Ammon's horn (tissue), 1 donor: ENCODE measurements at places on chromosomes 12 and 14.

- DNase-seq = peak; percentile 54
Observed at GRCh38 chr14:30610787-30611343, 11.3 kb upstream of the SCFD1 start.

DNA sequence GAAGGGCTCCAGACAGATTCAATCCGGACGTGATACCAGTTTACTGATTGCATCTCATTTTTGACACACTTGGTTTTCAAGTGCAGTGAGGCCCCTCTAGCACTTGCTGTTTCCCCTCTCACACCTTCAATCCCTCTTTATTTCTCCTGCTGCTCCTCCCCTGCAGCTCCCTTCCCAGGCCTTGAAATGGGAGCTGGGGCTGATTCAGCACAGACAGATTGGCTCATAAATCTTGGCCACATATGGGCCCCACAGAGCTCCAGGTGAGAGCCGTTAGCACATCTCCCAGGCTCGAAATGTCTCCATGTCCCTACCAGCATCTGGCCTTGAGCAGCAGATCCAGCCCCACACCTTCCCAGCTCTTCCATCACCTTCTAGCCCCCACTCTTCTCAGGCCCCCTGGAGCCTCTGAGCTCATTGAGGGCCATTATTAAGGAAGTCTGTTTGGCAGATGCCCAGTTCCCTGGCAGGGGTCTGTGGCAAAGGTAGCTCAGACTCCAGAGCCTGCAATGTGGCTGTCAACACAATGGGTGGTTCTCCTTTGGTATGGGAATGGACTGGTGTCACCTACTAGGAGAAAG is 220.3 kb upstream of the FKBP4 start:
- no peak for DNase-seq

DNA sequence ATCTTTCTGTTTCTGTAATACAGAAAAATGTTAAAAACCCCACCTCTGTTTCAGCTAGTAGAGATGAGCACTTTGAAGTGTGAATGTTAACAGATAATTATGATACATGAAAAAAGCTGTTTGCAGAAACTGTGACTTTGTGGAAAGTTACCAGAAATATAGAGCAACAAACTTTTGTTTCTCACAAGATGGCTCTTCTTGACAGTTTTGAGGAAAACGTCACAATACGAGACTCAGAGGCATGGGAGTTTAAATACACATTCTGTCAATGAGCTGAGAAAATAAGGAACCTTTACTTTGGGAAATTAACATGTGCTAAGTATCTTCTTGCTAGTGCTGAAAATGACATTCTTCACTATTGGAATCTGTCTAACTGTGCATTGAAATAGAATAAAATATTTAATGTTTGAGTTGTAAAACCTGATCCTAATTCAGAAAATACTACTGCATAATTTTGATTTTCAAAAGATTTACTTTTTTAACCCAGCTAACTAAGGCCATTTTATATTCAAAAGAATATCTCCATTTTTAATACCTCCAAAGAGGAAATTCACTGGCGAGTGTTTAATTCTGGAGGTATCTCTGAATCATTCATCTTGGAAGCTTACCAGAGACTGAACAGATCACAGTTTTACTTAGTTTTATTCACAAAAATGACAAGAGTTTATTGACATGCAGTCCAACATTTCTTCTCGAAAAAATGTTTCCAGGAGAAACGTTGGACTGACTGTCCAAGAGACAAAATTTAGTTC is 308.9 kb upstream of the LRFN5 start:
- no peak for DNase-seq

DNA sequence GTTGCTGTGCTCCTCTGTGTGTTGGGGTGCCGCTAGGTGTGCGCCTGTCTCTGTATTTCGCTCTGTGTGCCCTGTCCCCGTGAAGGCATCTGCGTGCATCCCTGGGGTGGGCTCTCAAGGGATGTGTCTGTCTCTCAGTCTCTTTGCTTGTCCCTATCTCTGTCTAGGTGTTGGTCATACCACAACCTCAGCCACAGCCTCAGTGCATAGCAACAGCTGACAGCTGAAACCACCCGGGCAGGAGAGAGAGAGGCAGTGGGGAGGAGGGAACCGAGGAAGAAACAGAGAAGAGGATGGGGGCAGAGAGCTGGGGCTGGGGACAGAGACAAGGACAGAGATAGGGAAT is 953 bp upstream of the NXPH4 start:
- no peak for DNase-seq

DNA sequence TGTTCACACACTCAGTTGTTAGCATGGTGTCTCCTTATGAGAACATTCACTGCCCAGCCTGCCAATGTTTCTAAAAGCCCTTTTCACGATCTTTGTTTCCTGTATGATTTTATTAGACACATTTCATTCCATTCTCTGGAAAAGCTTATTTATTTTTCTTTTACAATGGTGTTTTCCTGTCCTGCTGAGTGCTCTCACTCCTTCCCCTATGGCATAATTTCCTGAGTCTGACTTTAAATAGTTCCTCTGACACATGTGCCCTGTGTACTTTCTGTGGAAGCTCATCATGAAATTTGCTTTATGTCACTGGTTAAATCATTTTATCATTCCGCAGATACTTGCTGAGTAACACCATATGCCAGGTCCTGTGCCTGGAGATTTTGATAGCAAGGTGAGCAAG is 612.0 kb downstream of the FLRT2 start:
- DNase-seq = no peak

DNA sequence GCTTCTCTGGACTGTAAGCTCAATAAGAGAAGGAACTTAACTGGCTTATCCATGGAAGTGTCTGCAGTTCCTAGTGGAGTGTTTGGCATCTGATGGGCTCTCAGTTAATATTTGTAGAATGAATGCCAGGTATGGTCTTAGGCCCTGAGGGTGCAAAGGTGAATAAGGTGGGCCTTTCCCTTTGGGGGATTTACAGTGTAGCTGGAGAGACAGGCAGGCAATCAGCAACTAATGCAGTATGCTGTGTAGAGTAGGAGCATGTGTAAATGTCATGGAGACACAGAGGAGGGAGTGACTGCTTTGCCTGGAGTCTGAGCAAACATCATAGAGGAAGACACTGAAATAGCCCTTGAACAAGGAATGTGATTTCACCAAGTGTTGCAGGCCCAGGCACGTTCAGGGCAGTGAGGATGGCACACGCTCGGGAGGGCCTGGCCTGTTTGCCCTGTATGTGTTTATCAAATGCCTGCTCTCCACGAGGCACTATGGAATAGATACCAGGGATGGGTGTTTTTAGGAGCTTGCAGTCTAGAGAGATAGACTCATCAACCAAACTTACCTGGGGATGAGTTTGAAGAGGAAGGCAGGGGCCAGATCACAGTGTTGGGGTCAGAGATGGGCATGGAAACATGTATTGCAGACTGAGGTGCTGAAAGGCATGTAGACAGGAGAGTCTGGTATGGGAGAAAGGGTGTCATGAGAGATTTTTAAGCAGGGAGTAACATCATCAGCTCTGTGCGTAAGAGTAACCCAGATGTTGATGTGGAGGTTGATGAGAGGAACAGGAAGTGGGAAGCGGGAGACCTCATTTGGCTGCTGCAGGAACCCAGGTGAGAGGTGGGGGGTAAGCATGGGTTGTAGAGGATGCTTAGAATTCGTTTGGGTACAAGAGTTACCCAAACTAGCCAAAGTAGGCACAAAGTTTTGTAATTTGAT is 54.1 kb downstream of the PLXNC1 start:
- no peak for DNase-seq

GRCh38 chr14:75370416-75371205 is 57.2 kb upstream of the JDP2 start:
- no peak for DNase-seq

DNA sequence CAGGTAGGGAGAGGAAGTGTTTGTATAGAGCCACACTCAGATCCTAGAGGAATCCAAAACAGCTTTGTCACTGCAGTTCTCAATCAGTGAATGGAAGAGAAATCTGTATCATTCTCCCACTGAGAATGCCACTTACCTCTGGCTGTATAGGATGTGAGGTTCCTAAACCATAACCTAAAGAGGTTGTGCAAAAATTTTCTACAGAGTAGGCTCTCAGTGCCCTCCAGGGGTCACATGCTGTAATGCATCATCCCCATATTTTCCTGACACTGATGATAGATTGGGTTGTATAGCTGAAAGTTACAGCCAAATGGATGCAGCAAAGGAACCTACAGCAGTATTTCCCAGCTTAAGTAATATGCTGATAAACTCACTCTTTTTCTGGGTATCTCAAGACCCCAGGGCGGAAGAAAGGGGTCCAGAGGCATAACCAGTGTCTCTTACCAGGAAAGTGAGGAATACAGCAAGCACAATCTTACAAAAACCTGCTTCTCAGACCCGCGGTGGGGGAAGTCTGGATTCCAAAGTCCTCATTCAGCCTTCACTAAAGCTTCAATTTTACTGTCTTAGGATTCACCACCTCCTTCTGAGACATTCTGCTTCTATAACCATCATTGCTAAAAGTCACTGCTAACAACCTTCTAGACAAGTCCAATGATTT is 3.8 kb downstream of the BCDIN3D start:
- DNase-seq = peak; percentile 47

DNA sequence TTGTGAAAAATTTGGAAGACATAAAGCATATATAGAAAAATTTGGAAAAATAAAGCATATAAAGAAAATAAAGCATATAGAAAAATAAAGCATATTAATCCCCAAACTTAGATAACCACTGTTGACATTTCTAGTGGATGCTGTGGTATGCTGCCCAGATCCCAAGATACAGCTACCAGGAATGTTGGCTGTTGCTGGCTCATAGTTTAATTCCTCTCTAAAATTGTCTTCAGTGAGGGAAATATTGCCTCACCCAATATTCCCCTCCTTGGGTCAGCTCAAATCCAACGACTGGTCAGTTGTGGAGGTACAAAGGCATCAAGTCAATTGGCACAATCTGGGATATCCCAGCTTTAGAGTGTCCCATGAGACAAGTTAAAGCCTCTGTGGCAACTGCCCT is 10.1 kb upstream of the KICS2 start:
- no peak for DNase-seq

DNA sequence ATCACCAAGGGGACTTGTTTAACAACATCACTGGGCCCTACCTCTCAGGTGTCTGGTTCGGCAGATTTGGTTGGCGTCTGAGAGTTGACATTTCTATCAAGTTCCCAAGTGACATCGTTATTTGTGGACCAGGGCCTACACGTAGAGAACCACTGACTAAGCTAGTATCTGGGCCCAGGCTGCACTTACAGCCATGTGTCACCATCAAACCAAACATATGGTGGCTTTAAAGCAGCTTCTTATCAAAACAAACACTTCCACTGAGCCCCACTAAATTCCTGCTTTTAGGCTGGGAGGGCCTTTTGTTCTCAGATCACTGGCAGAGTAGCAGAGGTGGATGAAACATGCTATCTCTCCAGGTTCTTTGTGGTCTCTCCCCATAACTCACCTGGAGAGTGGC is 220.5 kb downstream of the PELI2 start:
- no peak for DNase-seq

- DNase-seq = no peak
Observed at GRCh38 chr12:132337557-132337956, 8.2 kb upstream of the GALNT9 start.
